ENCODE measurements at places on chromosomes 13 and 19.

DNA sequence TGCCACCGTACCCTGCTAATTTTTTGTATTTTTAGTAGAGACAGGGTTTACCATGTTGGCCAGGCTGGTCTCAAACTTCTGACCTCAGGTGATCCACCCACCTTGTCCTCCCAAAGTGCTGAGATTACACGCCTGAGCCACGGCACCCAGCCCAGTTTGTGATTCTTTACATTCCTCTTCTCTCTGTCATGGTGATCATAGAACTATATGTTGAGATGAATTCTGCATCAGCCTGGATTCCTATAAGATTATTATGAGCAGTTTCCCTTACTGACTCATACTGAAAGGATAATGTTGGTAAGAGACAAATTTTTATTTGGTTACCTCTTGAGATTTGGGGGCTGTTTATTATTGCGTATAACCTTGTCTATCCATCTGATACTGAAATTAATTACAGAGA is 121.5 kb upstream of the CSNK1A1L start:
- no peak for DNase-seq

DNA sequence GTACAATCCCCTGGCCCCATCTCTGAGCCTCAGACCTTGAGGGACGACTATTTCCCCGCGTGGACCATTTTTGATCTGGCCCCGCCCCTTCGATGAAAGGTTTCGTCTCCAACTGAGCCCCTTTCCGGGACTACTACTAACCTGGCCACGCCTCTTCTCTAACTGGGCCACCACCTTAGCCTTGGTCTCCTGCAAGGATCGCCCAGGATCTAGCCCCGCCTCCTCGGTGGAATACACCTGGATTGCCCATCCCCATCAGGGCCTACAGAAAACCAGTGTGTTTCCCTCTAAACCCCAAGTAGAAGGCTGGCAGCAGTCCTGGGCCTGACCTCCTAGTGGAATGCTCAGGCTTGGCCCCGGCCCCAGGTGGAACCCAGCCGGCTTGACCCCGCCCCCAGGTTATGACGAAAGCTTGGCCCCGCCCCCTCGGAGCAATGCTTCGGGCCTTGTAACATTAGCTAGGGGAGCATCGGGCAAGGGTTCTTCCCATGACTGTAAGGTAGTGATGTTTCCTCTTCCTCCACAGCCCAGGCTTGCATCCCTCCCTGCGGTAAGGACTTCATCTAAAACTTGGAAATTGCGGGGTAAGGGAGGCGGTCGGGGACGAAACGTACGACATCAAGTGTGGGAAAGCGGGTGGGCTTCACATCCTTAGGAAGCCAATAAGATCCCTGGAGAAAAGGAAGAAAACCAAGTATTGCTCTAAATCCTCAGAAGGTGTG is 9.1 kb downstream of the SPACA6 start:
- DNase-seq = peak; percentile 24

DNA sequence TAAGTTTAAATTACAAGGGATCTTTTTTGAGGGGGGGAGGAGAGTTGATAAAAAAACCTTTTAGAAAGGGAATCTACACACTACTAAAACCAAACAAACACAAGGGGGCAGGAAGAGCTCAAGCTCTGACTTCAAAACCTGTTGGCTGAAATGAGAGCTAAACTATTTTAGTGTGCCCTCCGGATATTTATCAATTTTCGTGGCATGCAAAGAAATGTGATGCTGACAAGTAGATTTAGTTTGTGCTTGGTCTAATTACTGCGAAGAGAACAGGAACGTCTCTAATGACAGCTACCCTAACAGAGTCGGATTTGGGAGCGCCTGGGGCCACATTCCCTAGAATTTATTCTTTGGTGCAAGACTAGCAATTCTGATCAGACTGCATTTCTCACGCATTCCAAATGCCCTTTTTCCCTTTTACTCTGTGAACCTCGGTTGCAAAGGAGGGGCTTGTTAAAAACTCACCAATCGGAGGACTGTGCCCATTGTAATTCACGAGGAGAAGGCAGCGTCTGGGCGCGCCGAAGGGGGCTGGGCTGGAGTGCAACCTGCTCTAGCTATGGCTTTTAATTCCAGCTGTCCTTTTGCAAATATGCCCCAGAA is 802 bp upstream of the FREM2 start:
- no peak for DNase-seq

- DNase-seq = no peak
These were observed 1.7 kb upstream of the EML2 start for GRCh38 chr19:45640849-45641273.

DNA sequence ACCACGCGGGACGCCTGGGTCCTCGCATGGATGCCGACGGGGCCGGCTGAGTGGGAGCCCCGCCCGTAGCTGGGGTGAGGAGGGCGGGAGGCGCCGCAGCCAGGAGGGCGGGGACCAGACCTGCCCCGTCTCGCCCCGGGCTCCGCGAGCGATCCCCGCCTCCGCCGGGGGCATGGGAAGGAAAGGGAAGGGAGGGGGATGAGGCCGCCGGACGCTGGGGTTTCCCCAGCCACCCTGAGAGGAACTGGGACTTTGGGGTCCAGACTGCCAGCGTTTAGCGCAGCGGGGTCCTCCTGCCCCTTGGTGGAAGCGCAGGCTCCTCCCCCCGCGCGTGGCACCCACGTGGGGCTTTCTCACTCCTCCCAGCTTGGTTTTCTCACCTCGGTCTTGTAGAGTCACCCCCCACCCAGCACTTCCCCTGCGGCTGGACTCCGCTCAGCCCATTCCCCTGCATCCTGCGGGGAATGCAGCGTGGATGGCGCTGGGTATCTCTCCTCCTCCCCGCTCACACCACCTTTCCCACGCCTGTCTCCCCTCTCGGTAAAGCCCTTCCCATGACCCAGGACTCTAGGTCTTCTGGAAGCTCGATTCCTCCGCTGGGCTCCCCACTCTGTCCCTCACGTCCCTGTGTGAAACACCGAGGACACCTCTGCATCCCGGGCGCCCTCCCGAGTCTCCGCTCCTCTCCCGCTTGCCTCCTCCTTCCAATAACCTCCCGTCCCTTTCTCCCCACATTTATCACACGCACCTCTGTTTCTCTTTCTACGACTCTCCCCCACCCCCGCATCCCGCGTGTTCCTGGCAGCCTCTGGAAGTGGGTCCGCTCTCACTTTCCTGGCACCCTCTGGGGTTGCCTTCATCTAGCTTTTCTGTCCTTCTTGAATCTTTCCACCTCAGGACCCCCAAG is 2.1 kb downstream of the TGFB1 start:
- DNase-seq = peak; percentile 88

GRCh38 chr13:45040622-45041021 is 51.3 kb downstream of the GPALPP1 start:
- no peak for DNase-seq

- no peak for DNase-seq
These were observed 73.0 kb upstream of the STK24 start for GRCh38 chr13:98649861-98650260.

- DNase-seq = no peak
These were observed 3.8 kb upstream of the APC2 start for GRCh38 chr19:1445932-1446712.

GRCh38 chr19:7678971-7679751 is 1.5 kb upstream of the TRAPPC5 start:
- peak; percentile 68 for DNase-seq

- no peak for DNase-seq
These were observed 376.0 kb downstream of the DIAPH3 start for GRCh38 chr13:59787679-59788078.

GRCh38 chr13:75636436-75637180 is 478 bp downstream of the LMO7 start:
- DNase-seq = peak; percentile 57

GRCh38 chr19:2478756-2479555 is 3.0 kb downstream of the GADD45B start:
- DNase-seq = peak; percentile 75

All from CD4-positive, alpha-beta memory T cell (primary cell).